Activated CD8-positive, alpha-beta memory T cell treated with anti-CD3 and anti-CD28 coated beads for 24 hours (primary cell): ENCODE measurements at places on chromosomes 13 and 19.

DNA sequence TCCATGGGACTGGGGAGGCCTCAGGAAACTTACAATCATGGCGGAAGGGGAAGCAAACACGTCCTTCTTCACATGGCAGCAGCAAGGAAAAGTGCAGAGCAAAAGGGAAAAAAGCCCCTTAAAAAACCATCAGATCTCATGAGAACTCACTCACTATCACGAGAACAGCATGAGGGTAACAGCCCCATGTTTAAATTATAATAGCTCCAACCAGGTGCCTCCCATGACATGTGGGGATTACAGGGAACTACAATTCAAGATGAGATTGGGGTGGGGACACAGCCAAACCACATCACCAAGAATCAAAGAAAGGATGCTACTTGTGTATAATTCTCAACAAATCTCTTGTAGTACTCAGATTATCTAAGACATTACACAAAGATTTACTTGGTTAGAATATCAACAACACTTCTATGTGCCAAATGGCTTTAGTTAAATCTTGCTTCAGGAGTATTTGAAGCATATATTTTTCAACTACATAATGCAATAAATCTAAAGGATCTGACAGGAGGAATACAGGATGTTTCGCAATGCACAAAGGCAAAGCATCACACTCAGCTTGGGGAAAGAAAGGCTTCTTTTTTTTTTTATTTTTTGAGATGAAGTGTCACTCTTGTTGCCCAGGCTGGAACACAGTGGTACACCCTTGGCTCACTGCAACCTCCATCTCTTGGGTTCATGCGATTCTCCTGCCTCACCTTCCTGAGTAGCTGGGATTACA is 180.0 kb downstream of the LHFPL6 start:
- DNase-seq, result no peak

DNA sequence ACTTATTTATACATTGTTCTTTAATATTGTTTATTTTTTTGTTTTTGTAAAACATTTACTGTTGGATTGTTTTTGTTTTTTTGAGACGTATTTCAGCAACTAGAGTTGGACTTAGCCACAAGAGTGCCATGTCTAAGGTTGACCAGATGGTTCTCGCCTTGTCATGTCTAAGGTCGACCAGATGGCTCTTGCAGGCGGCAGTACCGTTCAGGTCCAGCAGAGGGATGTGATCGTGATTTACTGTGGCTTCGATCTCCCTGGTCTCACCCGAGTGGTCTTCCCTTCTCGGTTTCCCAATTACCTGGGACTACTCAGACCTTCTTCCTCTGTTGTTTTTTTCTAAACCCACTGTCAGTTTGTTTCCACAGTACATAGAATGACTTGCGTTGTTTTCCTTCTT is 1438.6 kb downstream of the UQCRFS1 start:
- DNase-seq, result no peak

DNA sequence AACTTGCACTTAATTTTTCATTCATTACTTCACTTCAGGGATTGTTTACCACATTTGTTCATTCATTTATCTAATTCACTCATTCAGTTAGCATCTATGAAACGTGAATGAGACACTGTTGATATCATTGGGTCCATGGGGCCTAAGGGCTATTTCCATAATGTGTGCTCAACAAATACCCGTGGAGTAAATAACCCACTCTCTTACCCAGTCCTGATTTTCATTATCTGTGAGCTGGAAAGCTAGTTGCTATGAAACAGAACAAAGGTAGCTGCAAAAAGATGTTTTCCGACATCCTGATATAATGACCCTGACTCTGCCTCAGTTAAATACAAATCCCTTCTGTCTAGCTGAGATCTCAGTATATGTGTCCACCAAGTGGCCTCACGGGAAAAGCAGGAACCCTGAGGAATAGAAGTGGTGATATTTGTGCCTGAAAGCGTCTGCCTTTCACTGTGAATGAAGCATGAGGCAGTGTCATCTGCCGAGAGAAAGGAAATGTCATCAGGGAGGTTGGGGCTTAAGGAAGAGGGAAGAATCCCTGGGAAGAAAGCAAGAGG is 63.8 kb downstream of the SERTM1 start:
- DNase-seq, result no peak

GRCh38 chr19:13492128-13492527 is 14.2 kb downstream of the CACNA1A start:
- no peak for DNase-seq

GRCh38 chr13:33006638-33007037 is 9.6 kb upstream of the KL start:
- DNase-seq, result no peak

DNA sequence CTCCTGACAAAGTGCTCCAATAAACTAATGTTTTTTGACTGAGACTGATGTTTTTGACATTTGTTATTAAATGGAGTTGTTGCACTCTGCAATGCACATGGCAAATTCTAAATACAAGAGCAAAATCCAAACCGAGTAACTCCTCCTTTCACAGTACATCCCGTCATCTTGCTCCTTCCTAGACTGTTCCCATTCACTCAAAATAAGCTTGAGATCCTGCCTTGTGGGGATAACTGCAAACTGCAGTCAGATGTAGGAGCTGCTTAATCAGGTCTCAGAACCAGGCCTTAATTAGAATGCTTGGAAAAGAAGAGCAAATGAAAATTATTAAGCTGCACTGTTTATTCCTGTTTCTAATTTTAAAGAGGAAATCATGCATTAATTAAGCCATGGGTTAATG is 134.8 kb upstream of the SPRY2 start:
- DNase-seq, result no peak

- no peak for DNase-seq
Observed at GRCh38 chr13:25756912-25757311, 294.9 kb downstream of the SHISA2 start.

GRCh38 chr13:109199280-109199679 is 569.9 kb downstream of the MYO16 start:
- no peak for DNase-seq

GRCh38 chr13:112718318-112718717 is 28.5 kb downstream of the ATP11A start:
- no peak for DNase-seq

DNA sequence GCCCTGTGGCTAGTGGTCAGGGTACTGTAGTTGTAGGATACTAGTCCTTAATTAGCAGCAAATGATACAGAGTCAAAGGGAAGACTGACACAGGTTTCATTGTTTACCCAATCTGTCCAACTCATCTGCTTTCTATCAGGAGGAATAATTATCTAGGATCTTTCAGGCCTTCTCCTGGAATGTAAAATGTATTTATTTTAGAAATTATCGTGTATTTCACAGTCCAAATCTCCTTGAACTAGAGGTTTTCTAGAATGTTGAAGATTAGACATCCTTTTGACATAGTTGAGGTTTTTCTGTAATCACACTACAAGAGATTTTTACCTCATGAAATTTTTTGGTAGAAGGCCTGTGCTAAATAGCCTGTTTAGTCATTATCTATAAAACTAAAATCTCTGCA is 1694.8 kb upstream of the PCDH20 start:
- DNase-seq, result no peak

DNA sequence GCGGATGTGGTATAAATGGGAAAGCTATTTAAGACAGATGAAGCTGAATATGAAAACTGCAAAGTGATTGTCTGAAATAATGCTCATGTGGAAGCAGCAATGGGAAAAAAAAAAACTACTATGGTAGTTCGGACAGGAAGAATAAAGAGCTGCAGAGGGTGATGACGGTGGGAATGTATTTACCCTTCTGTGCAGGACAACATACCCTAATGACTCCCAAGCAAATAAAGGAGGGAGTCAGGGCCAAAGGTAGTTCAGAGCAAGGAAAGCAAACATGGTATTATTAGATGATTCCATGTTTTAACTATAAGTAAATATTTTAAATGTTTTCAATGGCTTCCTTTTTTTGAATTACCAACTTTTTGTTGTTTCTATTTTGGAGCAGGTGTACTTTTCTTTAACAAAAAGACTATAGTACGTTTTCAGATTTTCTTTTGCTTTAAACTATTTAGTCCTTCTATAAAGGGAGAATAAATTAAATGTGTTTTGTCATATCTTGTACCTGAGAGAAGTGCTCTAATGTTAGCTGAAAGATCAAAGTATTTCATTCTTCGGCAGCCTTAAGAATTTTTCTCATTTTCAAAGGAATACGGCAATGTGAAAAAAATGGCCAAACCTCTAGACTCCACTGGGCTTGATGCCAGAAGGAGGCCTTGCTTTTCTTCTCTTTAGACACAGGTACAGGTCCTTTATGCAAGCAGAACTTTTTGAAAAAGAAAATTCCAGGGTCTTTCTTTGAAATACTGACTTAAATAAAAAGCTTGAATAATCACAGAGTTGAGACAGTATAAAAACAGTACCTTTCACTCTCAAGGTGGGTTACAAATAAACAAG is 67.8 kb upstream of the ZDHHC20 start:
- no peak for DNase-seq

DNA sequence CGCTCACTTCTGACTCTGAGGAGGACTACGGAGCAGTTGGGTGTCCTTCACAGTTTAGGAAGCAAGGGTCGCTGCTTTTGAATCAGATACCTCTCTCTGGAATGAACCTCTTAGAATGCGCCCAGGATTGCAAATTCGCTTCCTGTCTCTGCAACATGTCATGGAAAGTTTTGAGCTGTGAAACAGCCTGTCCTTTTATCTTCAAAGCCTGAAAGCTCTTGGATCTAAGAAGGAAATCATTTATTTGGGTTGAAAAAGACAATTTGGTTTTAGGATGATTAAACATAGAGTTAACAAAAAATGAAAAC is 134.1 kb downstream of the KATNAL1 start:
- no peak for DNase-seq

- no peak for DNase-seq
Observed at GRCh38 chr13:22135446-22135845, 464.6 kb downstream of the FGF9 start.

GRCh38 chr13:74796157-74796556 is 662.0 kb upstream of the KLF12 start:
- no peak for DNase-seq

DNA sequence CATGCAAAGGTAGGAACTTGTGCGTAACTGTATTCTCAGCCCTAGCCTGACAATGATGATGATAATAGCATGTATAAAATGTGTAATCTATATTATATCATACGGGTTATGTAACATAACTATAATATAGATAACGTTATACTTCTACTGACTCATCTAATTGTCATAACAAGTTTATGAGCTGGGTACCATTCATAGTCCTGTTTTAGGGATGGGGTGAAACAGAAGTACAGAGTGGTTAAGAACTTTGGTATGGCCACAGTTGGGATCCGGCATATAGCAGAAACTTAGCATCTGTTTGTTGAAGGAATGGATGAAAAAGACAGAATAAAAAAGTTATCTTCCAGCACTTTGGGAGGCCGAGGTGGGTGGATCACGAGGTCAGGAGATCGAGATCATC is 5.2 kb downstream of the CTU1 start:
- DNase-seq, result no peak

- no peak for DNase-seq
Observed at GRCh38 chr19:58196901-58197616, 14.2 kb downstream of the ZNF274 start.

DNA sequence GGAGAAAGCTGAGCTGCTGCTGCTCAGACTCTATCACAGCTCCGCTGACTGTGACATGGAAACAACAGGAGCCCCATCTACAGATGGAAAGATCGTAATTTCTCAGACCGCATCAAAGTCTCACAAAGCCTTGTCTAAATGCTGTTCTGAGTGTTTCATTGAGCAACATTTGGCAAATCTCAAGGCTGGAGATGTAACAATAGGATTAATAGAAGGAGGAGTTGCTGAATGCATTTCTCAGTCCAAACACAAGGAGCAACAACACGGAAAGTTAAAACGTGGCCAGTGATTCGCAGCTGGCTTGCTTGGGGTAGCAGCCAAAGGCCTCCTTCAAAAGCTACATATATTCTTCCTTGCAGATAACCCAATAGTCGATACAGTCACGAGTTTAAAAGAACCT is 55.7 kb downstream of the MRPL57 start:
- DNase-seq, result no peak

DNA sequence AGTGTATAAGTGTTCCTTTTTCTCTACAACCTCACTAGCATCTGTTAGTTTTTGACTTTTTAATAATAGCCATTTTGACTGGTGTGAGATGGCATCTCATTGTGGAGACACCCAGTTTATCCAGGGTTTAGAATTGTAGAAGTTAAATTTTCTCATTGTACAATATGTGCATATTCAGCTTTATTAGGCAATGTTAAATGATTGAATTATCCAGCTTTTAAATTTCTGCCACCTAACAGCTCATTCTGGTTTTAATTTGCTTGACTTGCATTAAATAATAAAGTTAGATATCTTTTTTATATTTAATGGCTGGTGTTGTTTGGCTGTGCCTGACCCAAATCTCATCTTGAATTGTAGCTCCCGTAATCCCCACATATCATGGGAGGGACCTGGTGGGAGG is 46.7 kb upstream of the ZNF30 start:
- no peak for DNase-seq

DNA sequence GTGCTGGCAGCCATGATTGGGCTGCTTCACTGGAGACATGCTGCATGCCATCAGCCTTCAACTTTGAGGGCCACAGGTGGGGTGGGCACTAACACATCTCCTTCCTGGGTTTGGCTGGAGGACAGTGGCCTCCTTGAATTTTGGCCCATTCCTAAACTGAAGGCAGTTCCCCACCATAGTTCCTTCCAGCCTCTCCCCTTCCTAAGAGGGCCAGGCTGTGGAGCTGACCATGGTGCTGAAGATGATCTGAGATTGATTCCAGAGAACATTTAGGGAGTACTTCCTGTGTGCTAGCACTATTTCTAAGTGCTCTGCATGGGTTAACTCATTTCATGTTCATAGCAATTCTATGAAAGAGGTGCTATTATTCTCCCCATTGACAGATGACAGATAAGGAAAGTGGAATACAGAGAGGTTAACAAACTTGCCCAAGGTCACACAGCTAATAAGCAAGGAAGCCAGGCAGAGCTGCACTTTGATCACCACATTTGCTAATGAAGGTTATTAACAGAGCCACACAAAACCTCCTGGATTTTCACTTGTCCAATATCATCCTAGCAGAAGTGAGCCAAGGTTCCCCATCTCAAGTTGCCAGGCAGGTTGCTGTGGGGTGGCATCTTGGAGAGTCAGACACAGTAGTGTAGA is 175.3 kb downstream of the ZIC5 start:
- no peak for DNase-seq

DNA sequence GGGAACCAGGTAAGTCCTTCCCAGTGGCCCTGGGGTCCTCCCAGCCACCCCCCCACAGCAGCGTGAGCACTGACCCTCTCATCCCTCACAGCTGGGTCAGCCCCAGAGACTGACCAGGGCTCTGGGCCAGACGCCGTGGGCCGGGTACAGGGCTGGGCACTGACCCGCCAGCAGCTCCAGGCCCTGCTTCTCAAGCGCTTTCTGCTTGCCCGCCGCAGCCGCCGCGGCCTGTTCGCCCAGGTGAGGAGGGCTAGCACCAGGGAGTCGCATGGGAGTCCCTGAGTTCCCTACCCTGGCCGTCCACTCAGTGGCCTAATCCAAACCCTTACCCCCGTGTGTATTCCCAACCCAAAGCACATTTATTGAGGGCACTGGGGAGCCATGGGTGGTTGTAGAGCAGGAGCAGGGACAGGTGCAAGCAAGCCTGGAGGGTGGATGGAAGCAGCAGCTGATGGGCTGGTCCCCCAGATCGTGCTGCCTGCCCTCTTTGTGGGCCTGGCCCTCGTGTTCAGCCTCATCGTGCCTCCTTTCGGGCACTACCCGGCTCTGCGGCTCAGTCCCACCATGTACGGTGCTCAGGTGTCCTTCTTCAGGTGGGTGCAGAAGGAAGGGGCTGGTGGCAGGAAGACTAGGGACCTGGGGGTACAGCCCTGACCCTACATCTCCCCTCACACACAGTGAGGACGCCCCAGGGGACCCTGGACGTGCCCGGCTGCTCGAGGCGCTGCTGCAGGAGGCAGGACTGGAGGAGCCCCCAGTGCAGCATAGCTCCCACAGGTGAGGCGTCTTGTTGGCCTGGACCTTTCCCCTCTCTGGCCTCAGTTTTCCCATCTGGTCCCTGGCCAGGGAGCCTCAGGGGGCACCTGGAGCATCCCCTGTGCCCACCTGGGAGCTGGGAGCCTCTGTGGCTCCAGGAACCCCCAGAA is 12.6 kb upstream of the ARHGAP45 start:
- no peak for DNase-seq
